HT1080 (cell line): ENCODE measurements at places on chromosomes 2 and 18.

- peak; percentile 15 for DNase-seq
These were observed 101.4 kb upstream of the RAB6C start for GRCh38 chr2:129877795-129878775.

- DNase-seq, result peak; percentile 89
These were observed 85.3 kb downstream of the SPP2 start for GRCh38 chr2:234135750-234136221.

GRCh38 chr2:140658760-140659692 is 1471.8 kb downstream of the LRP1B start:
- DNase-seq, result no peak

GRCh38 chr18:13363359-13363758 is 144.8 kb downstream of the LDLRAD4 start:
- DNase-seq, result no peak

GRCh38 chr2:11995456-11995855 is 249.0 kb downstream of the LPIN1 start:
- DNase-seq, result peak; percentile 67

DNA sequence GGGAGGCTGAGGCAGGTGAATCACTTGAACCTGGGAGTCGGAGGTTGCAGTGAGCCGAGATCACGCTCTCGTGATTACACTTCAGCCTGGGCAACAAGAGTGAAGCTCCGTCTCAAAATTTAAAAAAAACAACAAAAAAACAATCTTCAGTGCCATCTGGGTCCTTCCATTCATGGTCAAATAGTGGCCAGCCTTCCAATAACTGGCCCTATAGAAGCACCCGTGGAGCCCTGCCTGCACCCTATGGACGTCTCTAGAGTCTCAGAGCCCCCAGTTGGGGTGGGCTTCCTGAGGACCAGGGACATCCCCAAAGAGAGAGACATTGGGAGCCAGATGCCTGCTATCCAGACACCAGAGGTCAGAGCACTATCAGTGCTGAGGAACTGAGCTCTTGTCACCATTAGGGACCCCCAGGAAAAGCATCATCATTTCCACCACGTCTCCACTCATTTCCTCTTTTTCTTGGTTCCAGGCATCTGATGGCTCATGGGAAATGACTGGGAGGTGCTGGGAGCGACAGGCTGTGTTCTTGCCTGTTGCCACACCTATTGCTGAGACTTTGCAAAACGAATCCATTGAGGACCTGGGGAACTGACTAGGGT is 9.4 kb downstream of the NEU2 start:
- no peak for DNase-seq

- no peak for DNase-seq
These were observed 246.4 kb downstream of the PRKCE start for GRCh38 chr2:45897842-45898241.

- DNase-seq, result no peak
These were observed 747.0 kb downstream of the BCL11A start for GRCh38 chr2:59806486-59806885.

- no peak for DNase-seq
These were observed 1295.5 kb upstream of the LRRTM1 start for GRCh38 chr2:81600088-81600487.

GRCh38 chr2:146437712-146438111 is 1407.1 kb upstream of the ACVR2A start:
- no peak for DNase-seq

GRCh38 chr2:103174711-103175110 is 412.9 kb downstream of the TMEM182 start:
- peak; percentile 62 for DNase-seq

DNA sequence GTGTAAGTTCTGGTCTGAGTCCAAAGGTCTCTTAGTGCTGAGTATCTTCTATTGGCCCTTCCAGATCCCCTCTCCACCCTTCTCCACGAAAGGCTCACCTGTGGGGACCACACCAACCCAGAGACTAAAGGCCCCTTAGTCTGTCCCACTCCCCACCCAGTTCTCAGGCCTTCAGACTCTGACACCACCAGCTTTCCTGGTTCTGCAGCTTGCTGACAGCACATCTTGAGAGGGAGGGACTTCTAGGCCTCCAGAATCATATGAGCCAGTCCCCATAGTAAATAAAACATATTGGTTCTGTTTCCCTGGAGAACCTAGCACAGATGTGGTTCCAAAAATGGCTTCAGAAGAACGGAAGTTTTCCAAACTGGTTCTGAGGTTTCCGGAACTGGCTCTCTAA is 38.5 kb upstream of the KLF11 start:
- no peak for DNase-seq

DNA sequence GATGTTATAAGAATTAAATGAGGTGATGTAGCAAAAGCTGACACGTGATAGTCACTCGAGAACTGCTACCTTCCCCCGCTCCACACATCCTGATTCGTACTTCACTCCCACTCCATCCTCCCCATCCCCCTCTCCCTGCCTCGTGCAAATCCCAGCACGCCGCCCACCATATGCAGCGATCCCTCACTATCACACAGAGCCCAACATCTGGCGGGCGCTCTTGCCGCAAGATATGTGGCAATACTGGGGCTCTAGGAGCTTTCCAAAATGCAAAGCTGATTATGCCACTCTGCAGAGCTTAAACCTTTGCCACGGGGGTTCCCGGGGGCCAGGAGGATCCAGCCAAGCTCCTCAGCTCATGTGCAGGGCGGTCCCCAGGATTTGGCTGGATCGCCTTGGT is 37.4 kb downstream of the DNMT3A start:
- no peak for DNase-seq

DNA sequence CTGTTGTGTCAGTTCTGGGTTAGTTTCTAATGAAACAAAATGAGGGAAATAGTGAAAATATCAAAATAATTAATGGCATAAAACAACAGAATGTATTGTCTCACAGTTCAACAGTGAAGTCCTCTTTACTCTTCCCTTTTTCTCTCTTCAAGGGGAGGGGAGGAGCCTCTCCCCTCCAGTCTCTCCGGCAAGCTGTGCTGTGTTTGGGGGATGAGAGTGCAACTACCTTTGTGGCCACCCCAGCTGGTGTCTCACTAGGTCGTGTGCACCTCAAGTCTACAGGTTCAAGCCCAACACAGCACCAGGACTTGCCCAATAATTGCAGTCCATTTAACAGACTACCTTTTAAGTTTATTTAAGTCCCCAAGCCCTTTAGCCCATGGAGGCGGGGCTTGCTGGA is 271.7 kb upstream of the DOK6 start:
- no peak for DNase-seq

GRCh38 chr2:196459539-196459938 is 180.0 kb upstream of the CCDC150 start:
- DNase-seq, result peak; percentile 57

GRCh38 chr2:204335451-204336058 is 209.7 kb upstream of the PARD3B start:
- DNase-seq, result no peak

GRCh38 chr2:45631319-45631718 is 20.2 kb upstream of the PRKCE start:
- DNase-seq, result no peak

- no peak for DNase-seq
These were observed 4.3 kb upstream of the CAVIN2 start for GRCh38 chr2:191851158-191851557.

DNA sequence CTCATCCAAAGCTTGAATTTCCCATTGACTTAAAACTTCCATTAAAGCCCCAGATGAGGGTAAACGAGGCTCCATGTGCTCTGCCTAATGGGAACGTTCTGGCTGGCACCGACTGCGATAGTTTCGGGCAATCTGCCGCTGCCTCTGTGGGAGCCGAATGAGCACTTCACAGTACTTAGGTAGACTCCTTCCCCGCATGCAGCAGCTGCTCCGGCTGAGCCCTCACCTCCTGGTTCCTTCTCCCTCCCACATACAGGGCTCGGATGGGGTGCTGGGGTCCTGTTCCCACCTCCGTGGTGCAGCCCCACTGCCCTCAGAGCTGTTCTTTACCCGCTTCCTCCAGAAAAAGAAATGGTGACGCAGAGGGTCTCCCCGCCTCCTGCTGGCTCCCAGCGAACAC is 476.5 kb upstream of the SALL3 start:
- no peak for DNase-seq

- DNase-seq, result no peak
These were observed 115.1 kb downstream of the CDH20 start for GRCh38 chr18:61448316-61448715.

- DNase-seq, result no peak
These were observed 884.6 kb upstream of the CHAC2 start for GRCh38 chr2:52882974-52883373.

- no peak for DNase-seq
These were observed 49.3 kb downstream of the NRP2 start for GRCh38 chr2:205731583-205731981.

DNA sequence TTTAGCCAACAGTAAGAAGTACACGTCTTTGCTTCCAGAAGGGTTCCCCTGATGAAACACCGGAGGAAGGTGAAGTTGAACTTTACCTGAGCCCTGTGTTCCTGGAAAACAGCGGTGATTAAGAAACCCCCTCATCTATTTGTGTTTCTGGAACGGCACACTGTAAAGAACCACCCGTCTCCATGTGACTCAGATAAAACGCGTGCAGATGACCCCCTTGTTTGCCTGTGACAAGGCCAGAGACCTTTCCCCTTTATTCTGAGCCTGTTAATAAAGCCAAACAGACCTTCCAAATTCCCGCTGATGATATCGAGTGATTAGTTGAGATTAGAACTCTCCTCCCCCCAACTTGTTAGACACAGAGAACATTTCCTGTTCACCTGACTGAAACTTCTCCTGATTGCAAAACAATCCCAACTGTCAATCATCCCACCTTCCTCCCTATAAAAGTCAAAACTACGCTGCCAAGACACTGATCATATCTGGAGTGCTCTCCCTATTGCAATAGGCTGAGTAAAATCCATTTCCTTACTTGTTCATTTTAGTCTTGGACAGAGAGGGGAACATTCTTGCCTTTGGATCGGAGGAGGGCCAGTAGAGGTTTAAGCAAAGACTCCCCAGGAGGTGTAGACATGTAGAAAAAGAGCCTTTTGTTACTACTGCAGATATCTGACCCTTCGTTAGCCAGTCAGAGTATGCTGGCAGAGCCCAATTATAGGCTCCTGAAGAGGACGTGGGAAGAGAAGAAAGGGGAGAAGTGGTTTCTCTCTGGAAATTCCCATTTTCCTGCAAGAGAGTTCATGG is 914 bp upstream of the IWS1 start:
- DNase-seq, result no peak

GRCh38 chr2:9750224-9751215 is 92.8 kb upstream of the TAF1B start:
- no peak for DNase-seq

DNA sequence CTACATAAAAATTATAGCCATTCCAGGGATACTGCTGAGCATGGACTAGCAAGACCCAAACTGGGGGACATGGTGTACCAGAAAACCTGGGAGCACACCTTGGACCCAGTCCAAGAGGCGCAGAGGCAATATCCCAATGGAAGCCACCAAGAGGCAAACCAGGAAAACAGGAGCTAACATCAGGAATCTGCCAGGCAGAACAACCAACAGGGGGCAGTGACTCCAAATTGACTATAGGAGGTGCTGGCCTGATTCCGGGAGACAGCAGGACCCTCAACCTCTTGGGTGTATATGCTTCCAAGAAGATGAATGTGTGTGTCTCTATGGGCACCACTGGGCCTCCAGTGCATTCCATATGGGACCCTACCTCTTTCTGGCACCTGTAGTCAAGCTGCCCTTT is 172.7 kb upstream of the ARL4C start:
- DNase-seq, result no peak

DNA sequence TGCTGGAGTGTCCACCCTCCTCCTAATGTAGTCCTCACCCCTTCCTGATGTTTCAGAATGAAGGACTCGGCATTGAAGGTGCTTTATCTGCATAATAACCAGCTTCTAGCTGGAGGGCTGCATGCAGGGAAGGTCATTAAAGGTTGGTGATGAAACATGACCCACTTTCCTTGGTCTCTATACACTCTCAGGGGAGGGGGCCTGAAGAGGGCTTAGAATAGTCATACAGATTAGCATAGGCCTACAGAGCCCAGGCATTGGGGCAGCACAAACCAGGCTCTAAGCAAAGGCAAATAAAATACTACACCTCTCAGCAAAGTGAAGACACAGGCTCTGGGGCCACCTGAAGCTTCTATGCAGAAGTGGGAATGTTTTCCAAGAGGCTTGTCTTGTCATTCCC is 1.8 kb downstream of the IL36RN start:
- DNase-seq, result no peak

- DNase-seq, result peak; percentile 51
These were observed 1.1 kb upstream of the DPP4 start for GRCh38 chr2:162074928-162075688.

DNA sequence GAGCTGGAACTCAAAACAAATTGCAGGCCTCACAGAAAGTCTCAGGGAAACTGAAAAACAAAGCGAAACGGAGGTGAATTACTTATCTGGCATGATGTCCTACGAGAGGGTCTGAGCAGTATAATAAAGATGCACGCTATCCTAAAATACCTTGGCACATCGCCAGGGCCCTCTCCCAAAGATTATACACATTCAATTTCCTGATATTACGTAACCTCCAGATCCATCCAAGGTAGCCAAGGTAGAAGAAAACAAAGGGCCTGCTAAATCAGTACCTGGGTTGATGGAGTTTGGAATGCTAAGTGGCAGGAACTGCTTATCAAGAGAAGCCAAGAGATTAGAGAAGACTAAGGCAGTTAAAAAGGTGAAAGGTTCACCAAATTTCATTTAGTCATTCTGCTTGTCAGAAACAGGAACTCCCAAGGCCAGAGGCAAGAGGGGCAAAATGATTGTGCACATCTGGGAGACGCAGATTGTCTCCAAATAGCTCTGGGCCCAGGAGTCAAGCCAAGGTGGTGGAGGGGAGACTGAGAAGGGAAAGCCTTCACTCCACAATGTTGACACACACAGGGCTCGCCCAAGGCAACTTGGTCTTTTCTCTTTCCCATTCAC is 236.8 kb upstream of the ATP5MC3 start:
- DNase-seq, result no peak

GRCh38 chr2:143965493-143966164 is 554.3 kb downstream of the ZEB2 start:
- no peak for DNase-seq

GRCh38 chr2:159713631-159714246 is 1.4 kb downstream of the MARCHF7 start:
- DNase-seq, result peak; percentile 28
